ENCODE measurements at places on chromosomes 7 and 10.

- H3K36me3 ChIP-seq: no peaks in the 10 kb centered on the region
- no peaks in the 10 kb centered on the region for H3K4me1 ChIP-seq
- H3K27ac ChIP-seq: no peak overlapping the region
- no peak for DNase-seq
Observed at GRCh38 chr7:107236862-107237261, 68.1 kb downstream of the HBP1 start.

GRCh38 chr7:140564643-140565042, 76.0 kb downstream of the DENND2A start:
- no peaks in the 10 kb centered on the region for H3K4me1 ChIP-seq
- no peak overlapping the region for H3K4me3 ChIP-seq
- no peak for DNase-seq
- H3K36me3 ChIP-seq: no peaks in the 10 kb centered on the region
- H3K27ac ChIP-seq: no peak overlapping the region
- H3K27me3 ChIP-seq: no peaks in the 10 kb centered on the region

DNA sequence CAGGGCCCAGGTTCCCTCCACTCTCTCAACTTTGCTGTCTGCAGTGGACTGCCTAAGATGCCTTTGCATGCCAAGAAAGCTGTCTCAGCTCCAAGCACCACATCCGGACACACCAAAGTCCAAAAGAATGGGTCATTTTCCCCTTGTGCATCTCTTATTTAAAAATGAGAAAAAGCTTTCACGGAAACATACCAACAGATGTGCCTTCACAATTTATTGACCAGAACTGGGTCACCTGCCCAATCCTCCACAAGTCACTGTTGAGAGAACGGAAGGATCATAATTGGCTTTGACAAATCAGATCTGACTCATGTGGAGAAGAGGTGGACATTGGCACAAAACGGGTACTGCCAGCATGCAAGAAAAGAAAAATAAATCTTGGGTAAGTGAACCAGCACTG, 258.3 kb downstream of the SNX13 start:
- no peaks in the 10 kb centered on the region for H3K36me3 ChIP-seq
- H3K27ac ChIP-seq: no peak overlapping the region
- DNase-seq: no peak
- H3K4me3 ChIP-seq: no peak overlapping the region
- H3K4me1 ChIP-seq: peaks cover 31% of the 10 kb centered on the region
- H3K27me3 ChIP-seq: no peaks in the 10 kb centered on the region

- H3K27ac ChIP-seq: no peak overlapping the region
- DNase-seq: no peak
- H3K27me3 ChIP-seq: no peaks in the 10 kb centered on the region
- H3K4me3 ChIP-seq: no peak overlapping the region
Observed at GRCh38 chr10:131666091-131666490, 234.7 kb upstream of the PPP2R2D start.

GRCh38 chr10:661597-662222, 27.8 kb downstream of the DIP2C start:
- no peak overlapping the region for H3K4me3 ChIP-seq
- peaks cover 48% of the 10 kb centered on the region for H3K4me1 ChIP-seq
- peak; percentile 77 for DNase-seq
- no peaks in the 10 kb centered on the region for H3K36me3 ChIP-seq

- H3K27me3 ChIP-seq: no peaks in the 10 kb centered on the region
- H3K4me1 ChIP-seq: peaks cover 22% of the 10 kb centered on the region
- no peak for DNase-seq
- peak within 1 kb of the TSS; percentile 95 for H3K27ac ChIP-seq
- peak within 1 kb of the TSS; percentile 99 for H3K4me3 ChIP-seq
Observed at GRCh38 chr7:151876899-151877777, at the start of gene PRKAG2. PRKAG2 (minus strand) TSS chr7:151877115; CDS start chr7:151876620, 495 bp downstream.

DNA sequence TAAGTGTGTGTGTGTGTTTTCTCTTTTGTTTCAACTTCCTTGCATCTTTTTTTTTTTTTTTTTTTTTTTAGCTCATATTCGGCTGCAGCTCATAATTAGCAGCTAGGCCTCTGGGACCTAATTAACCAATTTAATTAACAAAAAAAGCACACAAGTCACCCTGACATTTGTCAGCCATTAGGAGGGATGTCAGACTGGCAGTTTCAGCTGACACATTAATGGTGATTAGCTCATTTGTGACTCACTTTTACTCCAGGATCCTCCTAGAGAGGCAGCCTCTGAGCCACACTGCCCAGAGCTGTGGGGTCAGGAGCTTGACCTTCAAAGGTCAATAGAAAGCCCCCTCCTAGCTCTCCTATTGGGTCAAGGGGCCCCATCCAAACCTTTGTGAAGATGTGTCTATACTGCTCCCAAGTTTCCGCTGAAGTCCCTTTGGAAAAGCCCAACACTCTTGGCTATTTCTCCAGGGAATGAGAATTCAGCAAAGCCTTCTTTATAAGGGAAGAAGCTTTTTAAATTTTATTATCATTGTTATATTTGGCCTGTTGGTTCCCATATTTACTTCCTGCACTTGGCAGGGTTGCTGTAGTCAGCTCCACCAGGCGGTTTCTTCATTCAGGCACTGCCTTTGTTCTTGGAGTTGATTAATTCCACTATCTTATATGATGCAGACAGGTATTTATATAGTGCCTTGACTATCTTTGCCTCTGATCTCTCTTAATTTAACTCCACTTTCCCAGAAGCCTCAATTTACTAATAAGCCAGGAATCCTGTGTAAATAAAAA, 109.5 kb upstream of the HABP2 start:
- H3K4me1 ChIP-seq: no peaks in the 10 kb centered on the region
- no peaks in the 10 kb centered on the region for H3K36me3 ChIP-seq
- no peak overlapping the region for H3K4me3 ChIP-seq

DNA sequence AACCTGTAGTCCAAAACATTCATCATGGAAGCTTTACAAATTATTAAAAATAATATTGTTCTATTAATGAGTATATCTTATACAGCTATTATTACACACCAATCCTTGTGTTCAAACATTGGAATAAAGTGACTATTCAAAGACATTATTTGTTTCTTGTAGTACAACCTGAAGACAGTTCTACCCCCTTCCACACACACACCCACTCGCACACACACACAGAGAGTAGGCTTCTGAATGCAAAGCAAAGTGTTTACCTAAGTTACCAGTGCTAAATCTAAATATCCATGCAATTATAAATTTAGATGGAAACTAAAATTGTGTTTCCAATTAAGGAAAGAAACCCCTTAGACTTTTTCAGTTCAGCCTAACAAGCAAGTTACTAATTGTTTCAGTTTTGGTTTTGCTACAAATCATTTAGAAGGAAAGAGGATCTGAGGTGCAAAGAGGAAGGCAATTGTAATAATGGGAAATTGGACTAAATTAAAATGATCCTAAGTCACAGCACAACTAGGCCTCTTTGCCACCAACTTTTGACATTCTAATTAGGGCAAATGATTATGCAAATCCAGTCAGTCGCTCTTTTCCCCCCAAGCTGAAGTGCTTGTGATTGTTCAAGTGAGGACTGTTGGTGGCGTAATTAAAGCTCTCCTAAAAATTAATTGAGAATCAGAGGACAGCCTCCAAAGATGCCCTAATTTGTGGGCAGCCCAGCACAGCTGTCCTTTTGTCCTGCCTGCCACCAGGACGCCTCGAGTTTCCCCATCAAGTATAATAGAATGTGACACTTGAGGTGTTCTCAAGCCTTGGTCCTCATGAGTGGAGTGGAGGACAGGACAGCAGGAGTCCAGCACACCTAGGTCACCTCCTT, 19.9 kb upstream of the ATOH7 start:
- H3K4me1 ChIP-seq: no peaks in the 10 kb centered on the region
- H3K36me3 ChIP-seq: no peaks in the 10 kb centered on the region
- H3K27me3 ChIP-seq: no peaks in the 10 kb centered on the region

DNA sequence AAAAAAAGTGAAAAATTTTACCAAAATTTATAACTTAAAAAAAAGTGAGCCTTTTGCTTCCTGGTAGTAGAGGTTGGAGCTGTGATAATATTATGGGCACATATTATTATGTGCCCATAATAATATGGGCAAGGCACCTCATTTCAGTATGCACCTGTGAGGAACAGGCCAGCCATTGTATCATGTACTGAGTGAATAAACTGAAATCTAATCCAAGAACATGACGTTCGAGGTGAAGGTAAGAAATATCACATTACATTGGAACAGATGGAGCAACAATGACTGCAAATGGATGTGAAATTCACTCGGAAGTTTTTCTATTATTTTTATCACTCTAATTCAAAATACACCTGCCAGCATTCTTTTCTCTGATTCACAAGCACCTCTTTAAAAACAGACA, 216.0 kb downstream of the KLF6 start:
- H3K36me3 ChIP-seq: no peaks in the 10 kb centered on the region
- H3K27ac ChIP-seq: no peak overlapping the region
- H3K4me3 ChIP-seq: no peak overlapping the region
- no peaks in the 10 kb centered on the region for H3K4me1 ChIP-seq
- DNase-seq: no peak
- H3K27me3 ChIP-seq: no peaks in the 10 kb centered on the region

GRCh38 chr10:101357958-101358357, 4.0 kb downstream of the BTRC start:
- H3K4me1 ChIP-seq: peaks cover 11% of the 10 kb centered on the region
- H3K27me3 ChIP-seq: no peaks in the 10 kb centered on the region
- H3K27ac ChIP-seq: no peak overlapping the region
- DNase-seq: no peak

DNA sequence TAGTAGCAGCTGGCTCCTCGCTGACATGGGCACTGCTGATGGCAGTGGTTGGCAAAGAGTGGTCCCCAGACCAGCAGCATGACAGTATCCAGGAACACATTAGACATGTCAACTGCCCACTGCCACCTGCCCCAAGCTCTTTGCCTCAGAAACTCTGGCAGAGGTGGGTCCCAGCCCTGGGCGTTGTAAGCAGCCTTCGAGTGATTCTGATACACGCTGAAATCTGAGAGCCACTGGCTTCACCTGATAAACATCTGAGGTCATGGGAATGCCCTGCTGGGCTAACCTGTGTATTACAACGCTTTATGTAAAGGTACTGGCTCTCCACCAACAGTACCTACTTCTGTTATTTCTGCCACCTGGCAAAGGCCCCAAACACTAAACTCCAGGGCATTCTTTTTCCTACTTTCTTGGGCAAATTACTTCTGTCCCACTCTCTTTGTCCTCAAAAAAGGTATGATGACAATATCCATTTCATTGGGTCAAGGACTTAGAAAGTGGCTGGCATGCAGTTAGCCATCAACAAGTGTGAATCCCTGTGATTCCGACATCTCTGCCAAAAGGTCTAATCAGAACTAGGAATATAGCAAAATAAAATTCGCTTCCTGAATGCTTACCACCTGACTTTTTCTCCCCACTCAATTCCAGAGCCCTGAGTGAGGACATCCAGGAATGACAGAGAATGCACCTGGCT, 9.2 kb downstream of the SGMS1 start:
- H3K4me3 ChIP-seq: no peak overlapping the region
- no peaks in the 10 kb centered on the region for H3K27me3 ChIP-seq
- no peak for DNase-seq

DNA sequence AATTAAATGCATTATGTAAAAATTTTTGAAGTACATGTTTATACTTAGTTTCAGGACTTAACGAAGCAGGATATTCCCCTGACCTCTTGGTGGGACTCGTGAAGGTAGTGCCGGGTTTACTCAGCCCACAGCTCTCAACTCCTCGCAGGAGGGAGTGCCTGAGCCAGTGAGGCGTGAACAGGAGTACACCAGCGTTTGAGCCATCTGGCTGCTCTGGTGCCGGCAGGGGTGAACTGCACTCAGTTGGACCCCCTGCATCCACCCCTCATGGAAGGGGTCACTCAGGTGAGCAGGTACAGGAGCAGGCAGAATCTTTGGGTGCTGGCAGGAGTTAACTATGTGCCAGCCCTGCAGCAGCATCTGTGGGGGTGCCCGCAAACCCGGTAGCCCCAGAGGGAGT, 625.1 kb upstream of the PCDH15 start:
- no peak overlapping the region for H3K4me3 ChIP-seq
- no peak for DNase-seq
- no peak overlapping the region for H3K27ac ChIP-seq
- H3K4me1 ChIP-seq: no peaks in the 10 kb centered on the region
- no peaks in the 10 kb centered on the region for H3K36me3 ChIP-seq

DNA sequence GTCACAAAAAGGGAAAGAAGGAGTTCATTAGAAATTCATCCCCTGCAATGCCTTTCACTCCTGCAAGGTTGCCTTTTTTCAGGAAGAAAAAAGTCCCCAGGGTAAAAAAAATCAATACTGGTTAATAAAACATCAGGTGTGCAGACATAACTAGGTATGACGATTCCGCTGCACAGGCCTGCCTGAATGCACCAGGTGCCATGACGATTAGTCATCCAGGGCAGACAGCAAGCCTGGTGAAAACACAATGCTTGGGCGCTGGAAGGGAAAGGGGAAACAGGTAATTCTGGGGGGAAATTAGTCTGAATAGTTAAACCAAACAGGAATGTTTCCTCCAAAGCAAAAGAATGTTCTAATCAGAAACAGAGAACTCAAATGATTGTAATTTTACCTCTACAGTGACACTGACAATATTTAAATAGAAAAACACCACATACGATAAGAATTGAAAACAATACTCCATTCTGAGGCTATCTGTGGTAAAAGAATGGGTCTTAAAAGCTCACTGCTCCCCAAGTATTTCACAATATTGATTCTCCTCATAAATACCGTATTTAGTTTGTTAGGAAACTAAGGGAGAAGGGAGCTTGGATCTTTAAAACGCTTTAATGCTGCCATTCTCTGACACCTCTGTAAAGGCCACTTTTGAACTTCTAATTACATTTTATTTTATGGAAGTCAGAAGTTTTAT, 45.2 kb downstream of the VPS41 start:
- no peak for DNase-seq
- H3K4me3 ChIP-seq: no peak overlapping the region
- no peak overlapping the region for H3K27ac ChIP-seq
- no peaks in the 10 kb centered on the region for H3K4me1 ChIP-seq
- peaks cover 26% of the 10 kb centered on the region for H3K36me3 ChIP-seq
- no peaks in the 10 kb centered on the region for H3K27me3 ChIP-seq

GRCh38 chr10:22652988-22653481, 61.3 kb downstream of the PIP4K2A start:
- H3K27me3 ChIP-seq: no peaks in the 10 kb centered on the region
- no peak overlapping the region for H3K4me3 ChIP-seq
- no peak for DNase-seq
- H3K4me1 ChIP-seq: peaks cover 53% of the 10 kb centered on the region

- no peaks in the 10 kb centered on the region for H3K4me1 ChIP-seq
- no peaks in the 10 kb centered on the region for H3K27me3 ChIP-seq
- H3K4me3 ChIP-seq: no peak overlapping the region
- no peak for DNase-seq
Observed at GRCh38 chr10:108104551-108105156, 940.1 kb upstream of the SORCS1 start.

All from vagina (tissue), 2 donors.